Colonic mucosa (tissue), 4 donors: ENCODE measurements at places on chromosomes 2 and 18. TPM values are rescaled to one million over a fixed set of nuclear protein-coding genes. Genes with fewer than 3 reads are reported as not detected.
A peak's percentile ranks its signal among the peaks of the same experiment; 100 is the strongest.

Gene KIDINS220
- 37.1 TPM for total RNA-seq

GRCh38 chr18:79248495-79249060, 147.2 kb upstream of the NFATC1 start:
- no peak for DNase-seq
- no peaks in the 10 kb centered on the region for H3K4me1 ChIP-seq
- H3K27ac ChIP-seq: no peak overlapping the region
- no peak overlapping the region for H3K4me3 ChIP-seq
- H3K36me3 ChIP-seq: no peaks in the 10 kb centered on the region

DNA sequence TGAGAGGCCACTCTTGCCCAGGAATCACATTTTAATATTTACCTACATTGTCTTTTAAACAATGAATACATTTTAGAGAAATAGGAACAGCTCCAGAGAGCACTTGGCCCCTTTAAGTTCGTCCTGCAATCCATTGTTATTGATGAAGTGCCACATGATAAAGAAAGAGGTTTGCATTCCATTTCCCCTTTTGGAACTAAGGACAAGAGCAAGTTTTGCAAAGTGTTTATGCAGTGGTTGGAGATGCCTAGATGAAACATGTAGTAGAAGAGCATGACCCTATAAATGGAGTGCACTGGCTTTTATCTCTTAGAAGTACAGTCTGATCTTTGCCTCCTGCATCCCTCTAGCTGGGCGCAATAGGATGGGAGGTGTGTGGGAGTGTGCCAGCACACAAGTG, 118.7 kb upstream of the CNTNAP5 start:
- H3K36me3 ChIP-seq: no peaks in the 10 kb centered on the region
- H3K27ac ChIP-seq: no peak overlapping the region
- H3K4me1 ChIP-seq: no peaks in the 10 kb centered on the region

Gene FBXO41
- total RNA-seq: 2.4 TPM

- H3K36me3 ChIP-seq: no peaks in the 10 kb centered on the region
- H3K27me3 ChIP-seq: no peaks in the 10 kb centered on the region
- no peaks in the 10 kb centered on the region for H3K4me1 ChIP-seq
- no peak overlapping the region for H3K27ac ChIP-seq
These were observed 897.4 kb upstream of the KLHL29 start for GRCh38 chr2:22487541-22487940.

DNA sequence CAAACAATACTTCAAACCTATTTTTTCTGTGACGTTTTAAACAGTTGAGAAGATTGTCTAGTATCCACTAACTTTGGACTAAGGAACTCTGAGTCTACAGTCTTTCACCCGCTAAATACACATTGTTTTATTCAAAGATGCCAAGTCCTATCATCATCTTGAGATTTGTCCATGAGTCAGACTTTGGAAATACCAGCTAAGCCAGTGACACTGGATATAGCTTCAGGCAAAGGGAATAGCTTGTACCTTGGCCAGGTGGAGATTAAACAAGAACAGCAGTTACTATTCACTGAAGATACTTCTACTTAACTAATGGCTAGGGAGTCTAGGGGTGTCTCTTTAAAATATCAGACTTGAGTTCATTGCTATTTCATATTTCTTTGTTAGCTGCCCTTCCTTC, 137.5 kb downstream of the COMMD1 start:
- H3K36me3 ChIP-seq: no peaks in the 10 kb centered on the region
- no peak overlapping the region for H3K4me3 ChIP-seq
- peaks cover 4% of the 10 kb centered on the region for H3K4me1 ChIP-seq
- no peaks in the 10 kb centered on the region for H3K27me3 ChIP-seq
- H3K27ac ChIP-seq: no peak overlapping the region

Gene DNAJC10
- total RNA-seq: 90.5 TPM

Gene SERPINB10
- not detected for total RNA-seq

Gene RANBP2
- 72.0 TPM for total RNA-seq

DNA sequence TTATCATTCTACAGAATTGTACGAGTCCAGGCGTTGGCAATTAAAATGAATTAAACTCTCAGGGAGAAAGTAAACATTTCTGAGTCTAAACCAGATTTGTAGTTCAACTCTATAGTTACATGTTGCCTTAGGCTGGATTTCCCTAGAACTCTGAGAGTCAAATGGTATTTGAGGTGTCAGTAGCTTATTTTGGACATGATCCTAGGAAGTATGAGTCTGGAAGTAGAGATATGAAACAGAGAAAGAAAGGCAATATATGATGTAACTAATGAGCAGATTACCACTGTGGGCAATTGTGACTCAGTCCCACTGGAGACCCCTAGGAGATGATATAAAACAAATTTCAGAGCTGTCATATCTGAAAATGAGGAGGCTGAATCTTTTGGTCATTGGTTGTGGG, 199.1 kb upstream of the UBE2E3 start:
- H3K4me3 ChIP-seq: no peak overlapping the region
- H3K36me3 ChIP-seq: no peaks in the 10 kb centered on the region
- H3K4me1 ChIP-seq: no peaks in the 10 kb centered on the region
- DNase-seq: no peak

DNA sequence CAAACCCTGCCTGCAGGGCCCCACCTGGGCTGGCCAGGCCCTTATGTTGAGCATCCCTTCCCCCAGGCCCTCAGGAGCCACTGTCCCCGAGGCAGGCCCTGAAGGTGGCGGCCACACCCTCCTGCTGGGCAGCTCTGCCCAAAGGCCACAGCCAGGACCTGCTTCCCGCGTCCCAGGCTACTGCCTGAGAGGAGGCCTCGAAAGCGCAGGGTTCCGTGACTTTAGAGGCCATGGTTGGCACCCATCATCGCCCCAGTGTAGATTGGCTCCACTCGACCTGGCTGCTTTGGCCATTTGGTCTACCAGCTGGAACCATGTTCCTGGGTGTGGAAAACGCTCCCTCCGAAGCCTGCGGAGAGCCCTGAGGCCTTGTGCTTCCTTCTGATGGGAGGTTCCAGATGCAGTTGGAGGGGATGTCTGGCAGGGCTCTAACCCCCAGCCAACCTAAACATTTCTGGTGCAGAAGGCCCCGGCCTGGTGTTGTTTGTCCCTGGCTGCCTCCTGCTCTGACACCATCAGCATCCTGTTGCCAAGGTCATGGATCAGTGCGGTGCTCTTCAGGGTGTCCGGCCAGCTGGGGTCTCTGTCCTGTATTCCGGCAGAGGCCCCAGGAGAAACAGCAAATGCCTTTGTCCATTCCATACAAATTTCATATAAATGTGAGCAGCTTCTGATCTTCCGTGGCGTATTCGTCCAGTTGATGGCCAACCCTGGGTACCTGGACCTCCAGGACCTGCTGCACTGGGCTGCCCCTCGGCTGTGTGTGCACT, 14.7 kb downstream of the CAPN10 start:
- no peaks in the 10 kb centered on the region for H3K36me3 ChIP-seq
- DNase-seq: no peak
- no peak overlapping the region for H3K27ac ChIP-seq
- H3K27me3 ChIP-seq: no peaks in the 10 kb centered on the region
- peaks cover 11% of the 10 kb centered on the region for H3K4me1 ChIP-seq

Gene ACMSD
- not detected for total RNA-seq

DNA sequence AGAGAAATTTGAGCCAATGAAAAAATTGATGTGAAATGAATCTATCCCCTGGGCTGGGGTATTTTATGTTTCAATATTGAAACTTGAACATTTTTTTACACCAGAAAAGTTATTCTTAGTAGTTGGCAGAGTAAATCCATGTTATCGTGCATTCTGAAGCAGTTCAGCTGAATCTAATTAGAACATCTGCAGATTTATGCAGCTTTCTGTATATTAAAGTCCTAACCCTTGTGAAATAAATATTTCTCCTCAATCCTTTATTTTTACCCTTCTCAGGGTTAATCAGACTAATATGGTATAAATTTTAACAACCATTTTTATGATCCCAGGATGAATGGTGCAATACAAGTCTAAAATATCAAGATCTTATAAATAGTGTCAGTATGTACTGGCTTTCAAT, 69.5 kb downstream of the CDH20 start:
- no peak overlapping the region for H3K4me3 ChIP-seq
- no peak overlapping the region for H3K27ac ChIP-seq
- no peaks in the 10 kb centered on the region for H3K27me3 ChIP-seq
- H3K4me1 ChIP-seq: no peaks in the 10 kb centered on the region

DNA sequence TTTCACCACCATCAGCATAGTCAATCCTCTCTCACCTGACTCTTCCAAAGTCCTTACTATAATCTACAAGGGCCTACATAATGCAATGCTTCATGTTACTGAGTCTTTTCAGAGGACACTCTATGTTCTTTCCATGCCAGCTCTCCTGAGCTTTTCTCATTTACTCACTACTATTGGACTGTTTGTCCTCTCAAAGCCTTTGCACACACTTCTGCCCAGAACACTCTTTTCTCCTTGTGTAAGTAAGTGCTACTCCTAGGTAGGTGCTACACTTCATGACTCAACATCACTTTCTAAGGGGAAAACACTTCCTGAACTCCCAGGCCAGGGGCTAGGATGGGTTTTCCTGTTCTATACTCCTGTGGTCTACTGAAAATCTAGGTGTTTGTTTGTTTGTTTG, 82.5 kb upstream of the GULP1 start:
- H3K36me3 ChIP-seq: no peaks in the 10 kb centered on the region
- DNase-seq: no peak
- H3K27ac ChIP-seq: no peak overlapping the region
- no peaks in the 10 kb centered on the region for H3K4me1 ChIP-seq
- H3K4me3 ChIP-seq: no peak overlapping the region
- H3K27me3 ChIP-seq: no peaks in the 10 kb centered on the region

GRCh38 chr2:83388804-83389203, 1070.3 kb downstream of the SUCLG1 start:
- H3K36me3 ChIP-seq: no peaks in the 10 kb centered on the region
- no peak overlapping the region for H3K27ac ChIP-seq
- no peak for DNase-seq
- no peak overlapping the region for H3K4me3 ChIP-seq

DNA sequence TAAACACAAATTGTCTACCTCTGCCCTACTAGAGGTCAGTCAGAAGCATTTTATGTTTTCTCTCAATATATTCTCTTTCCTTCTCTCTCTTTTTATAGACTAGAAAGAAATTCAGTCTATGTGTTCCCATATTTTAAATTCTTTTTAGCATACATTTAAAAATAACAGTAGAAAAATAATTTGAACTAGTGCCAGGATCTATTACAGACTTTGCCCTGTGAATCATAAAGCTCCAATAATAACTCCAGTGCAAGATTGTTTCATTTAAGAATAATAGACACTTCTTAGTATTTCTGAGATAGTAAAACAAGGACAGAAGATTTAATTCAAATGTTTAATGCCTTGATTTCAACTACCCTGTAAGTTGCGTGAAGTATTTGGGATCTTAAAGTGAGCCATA, 60.1 kb downstream of the ITGB6 start:
- H3K36me3 ChIP-seq: no peaks in the 10 kb centered on the region
- H3K4me3 ChIP-seq: no peak overlapping the region
- no peaks in the 10 kb centered on the region for H3K27me3 ChIP-seq

Gene BCL11A
- total RNA-seq: 22.9 TPM

- no peaks in the 10 kb centered on the region for H3K27me3 ChIP-seq
- no peaks in the 10 kb centered on the region for H3K36me3 ChIP-seq
- no peak overlapping the region for H3K4me3 ChIP-seq
- H3K4me1 ChIP-seq: no peaks in the 10 kb centered on the region
- no peak overlapping the region for H3K27ac ChIP-seq
- DNase-seq: no peak
These were observed 301.6 kb upstream of the STON1 start for GRCh38 chr2:48228345-48228684.

- peaks cover 4% of the 10 kb centered on the region for H3K4me1 ChIP-seq
- no peak for DNase-seq
- H3K27me3 ChIP-seq: no peaks in the 10 kb centered on the region
- no peak overlapping the region for H3K4me3 ChIP-seq
- H3K36me3 ChIP-seq: no peaks in the 10 kb centered on the region
- no peak overlapping the region for H3K27ac ChIP-seq
These were observed 45.8 kb upstream of the FLACC1 start for GRCh38 chr2:201402651-201403562.

GRCh38 chr2:169980001-169980400, 152.7 kb downstream of the UBR3 start:
- no peaks in the 10 kb centered on the region for H3K36me3 ChIP-seq
- no peak for DNase-seq
- no peak overlapping the region for H3K4me3 ChIP-seq
- H3K27me3 ChIP-seq: no peaks in the 10 kb centered on the region

DNA sequence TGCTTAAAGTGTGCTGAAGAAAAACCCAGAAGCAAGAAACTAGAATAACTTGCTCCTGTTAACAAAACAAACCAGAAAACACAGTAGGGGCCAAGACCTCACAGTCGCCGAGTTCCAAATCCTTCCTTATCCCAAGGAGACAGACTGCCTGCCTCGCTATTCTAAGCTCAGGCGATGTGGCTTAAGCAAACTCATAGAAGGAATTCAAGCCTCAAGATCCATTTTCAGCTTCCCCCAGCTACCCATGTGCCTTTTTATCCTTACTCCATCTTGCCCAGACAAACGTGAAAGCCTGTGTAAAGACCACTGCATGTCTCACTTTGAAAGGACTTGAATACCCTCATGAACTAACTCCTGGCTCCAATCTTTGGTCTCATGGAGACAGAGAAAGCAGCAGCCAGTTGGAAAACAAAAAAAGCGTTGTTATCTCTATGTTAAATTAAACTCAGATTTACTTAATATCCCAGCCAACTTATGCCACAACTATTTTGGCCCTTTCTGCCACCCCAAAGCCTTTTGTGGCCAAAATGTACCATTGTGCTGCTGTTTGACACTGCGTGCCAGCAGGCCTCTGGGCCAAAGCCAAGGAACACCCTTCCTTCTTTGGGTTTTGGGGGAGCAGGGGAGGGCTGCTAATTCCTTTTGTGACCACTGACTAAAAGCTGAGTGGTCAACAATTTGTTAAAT, 123.2 kb upstream of the FZD5 start:
- H3K4me1 ChIP-seq: peaks cover 8% of the 10 kb centered on the region
- no peak for DNase-seq
- H3K27me3 ChIP-seq: no peaks in the 10 kb centered on the region
- H3K4me3 ChIP-seq: no peak overlapping the region

DNA sequence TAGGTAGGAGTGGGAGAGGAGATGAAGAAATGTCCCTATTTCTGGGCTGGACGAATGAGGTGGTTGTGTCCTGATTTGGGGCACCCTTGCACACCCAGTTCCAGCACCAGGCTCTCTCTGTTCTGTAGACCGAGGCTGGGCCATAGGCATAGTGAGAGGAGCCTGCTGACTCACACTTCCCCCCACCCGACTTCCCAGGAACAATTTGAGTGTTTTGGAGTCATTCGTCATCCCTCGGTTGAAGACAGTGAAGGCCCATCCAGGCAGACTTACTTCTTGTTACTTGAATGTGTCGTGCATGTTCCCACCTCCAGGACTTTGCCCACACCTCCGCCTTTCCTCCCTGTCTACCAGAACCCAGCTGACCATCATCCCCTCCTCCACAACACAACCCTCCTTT, 179.1 kb downstream of the HAUS1 start:
- no peak overlapping the region for H3K4me3 ChIP-seq
- H3K36me3 ChIP-seq: no peaks in the 10 kb centered on the region
- no peaks in the 10 kb centered on the region for H3K4me1 ChIP-seq
- no peak for DNase-seq

- no peaks in the 10 kb centered on the region for H3K27me3 ChIP-seq
- H3K4me3 ChIP-seq: no peak overlapping the region
- H3K4me1 ChIP-seq: no peaks in the 10 kb centered on the region
- H3K36me3 ChIP-seq: no peaks in the 10 kb centered on the region
These were observed 135.5 kb downstream of the IRS1 start for GRCh38 chr2:226664140-226664539.

Gene SP3
- total RNA-seq: 99.0 TPM

Gene AQP12B
- total RNA-seq: 7.9 TPM

Gene DPYSL5
- total RNA-seq: 0.24 TPM

Gene RAB17
- total RNA-seq: 34.7 TPM

- H3K27me3 ChIP-seq: no peaks in the 10 kb centered on the region
- H3K36me3 ChIP-seq: no peaks in the 10 kb centered on the region
- DNase-seq: peak; percentile 76
These were observed 17.8 kb upstream of the DGKD start for GRCh38 chr2:233336541-233336940.
